CD4-positive, alpha-beta T cell treated with Interleukin-15 for 1 hour (primary cell): ENCODE measurements at places on chromosomes 3 and 15.

- DNase-seq, result no peak
Observed at GRCh38 chr15:58980351-58980939, 7.0 kb upstream of the RNF111 start.

GRCh38 chr15:93823971-93824913, 407.1 kb upstream of the MCTP2 start:
- no peak for DNase-seq

DNA sequence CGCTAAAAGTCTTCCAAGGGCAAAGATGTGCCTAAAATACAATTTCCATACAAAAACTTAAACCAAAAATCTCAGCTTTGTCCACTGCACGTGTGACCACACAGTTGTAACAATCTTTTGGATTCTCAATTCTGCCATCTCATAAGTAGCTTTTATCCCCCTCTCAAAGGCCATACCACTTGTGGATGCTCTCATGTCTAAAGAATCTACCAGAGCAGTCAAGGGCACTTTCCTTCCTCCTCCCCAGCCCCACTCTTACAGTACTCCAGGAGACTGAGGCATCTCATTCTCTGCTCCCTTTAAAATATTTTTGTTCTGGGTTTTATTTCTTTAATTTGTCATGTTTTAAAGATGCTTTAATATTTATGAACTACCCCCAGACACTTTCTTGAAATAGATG, 102.3 kb upstream of the PFN2 start:
- no peak for DNase-seq

DNA sequence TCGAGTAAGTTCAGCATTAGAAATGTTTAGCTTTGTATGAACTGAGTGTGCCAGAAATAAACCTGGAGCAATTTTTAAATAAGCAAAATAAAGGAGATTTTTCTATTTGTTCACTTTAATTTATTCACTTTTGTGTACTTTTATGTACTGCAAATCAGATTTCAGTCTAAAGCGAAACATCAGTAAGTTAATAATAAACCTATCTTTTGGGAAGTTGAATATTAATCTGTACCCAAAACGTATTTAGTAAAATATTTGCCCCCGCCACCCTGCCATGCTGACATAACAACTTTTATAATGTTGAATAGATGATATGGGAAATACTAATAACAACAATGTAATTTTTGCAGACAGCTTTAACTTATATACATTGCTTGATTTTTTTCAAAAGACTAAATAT, 230.0 kb downstream of the CDIN1 start:
- no peak for DNase-seq

DNA sequence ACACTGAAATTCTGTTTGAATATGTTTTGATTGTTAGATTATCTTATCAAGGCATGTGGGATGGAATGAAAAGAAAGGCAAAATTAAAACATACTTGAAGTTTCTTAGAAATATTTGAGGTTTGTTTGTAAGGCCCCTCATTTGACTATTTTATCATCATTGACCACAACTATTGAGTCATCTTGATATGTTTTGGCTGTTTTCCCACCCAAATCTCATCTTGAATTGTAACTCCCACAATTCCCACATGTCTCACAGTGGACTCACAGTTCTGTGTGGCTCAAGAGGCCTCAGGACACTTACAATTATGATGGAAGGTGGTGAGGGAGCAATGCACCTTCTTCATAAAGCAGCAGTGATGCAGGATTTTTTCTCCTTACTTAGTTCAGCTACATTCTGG, 917.1 kb downstream of the PLOD2 start:
- DNase-seq, result no peak

DNA sequence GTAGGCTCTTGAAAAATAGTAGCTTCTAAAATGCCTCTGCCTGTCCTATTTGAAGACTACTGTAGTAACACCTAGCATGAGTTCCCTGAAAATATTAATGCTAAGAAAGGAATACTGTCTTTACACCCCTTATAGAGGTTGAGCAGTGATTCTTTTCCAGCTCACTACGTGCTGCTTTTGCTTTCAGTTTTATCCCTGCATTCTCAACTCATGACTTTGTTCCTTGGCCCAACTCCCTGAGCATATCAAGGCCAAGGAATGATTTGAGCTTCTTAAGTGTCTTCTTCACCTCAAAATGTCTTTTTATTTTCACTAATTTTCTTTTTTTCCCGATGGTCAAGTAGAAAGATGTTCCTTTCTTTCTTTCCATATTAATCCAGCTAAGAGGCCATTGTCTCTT, 16.5 kb upstream of the P2RY13 start:
- no peak for DNase-seq

- no peak for DNase-seq
Observed at GRCh38 chr15:74839526-74840395, 3.2 kb downstream of the ULK3 start.

DNA sequence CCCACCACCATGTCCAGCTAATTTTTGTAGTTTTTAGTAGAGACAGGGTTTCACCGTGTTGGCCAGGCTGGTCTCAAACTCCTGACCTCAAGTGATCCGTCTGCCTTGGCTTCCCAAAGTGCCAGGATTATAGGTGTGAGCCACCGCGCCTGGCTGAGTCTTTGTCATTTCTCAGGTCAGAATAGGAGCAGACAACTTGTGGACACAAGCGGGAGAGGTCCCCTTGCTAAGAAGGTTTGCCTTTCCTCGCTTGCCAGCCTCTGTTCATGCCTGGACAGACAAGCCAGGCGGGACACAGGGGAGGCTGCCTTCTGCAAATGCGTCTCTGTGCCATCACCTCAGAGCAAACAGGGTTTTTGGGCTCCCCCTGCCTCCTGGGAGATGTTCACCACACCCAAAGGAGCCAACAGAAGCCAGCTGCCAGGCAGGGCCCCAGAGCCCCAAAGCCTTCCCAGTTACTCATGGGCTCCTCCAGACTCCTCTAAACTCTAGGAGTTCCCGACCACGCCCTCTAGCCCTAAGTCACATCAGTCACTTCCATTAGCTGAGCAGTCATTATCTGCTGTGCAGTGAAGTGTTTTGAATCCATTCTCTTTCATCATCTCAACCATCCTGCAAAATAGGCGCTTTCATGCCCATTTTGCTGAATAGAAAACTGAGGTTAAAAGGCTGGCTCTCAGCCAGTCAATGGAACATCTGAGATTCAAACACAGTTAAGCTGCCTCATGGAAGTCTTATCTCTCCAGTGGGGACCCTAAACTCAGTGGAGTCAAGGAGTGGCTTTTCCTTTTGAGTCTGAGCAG, 245.0 kb downstream of the UACA start:
- no peak for DNase-seq

- no peak for DNase-seq
Observed at GRCh38 chr3:36482880-36483279, 102.6 kb downstream of the STAC start.

DNA sequence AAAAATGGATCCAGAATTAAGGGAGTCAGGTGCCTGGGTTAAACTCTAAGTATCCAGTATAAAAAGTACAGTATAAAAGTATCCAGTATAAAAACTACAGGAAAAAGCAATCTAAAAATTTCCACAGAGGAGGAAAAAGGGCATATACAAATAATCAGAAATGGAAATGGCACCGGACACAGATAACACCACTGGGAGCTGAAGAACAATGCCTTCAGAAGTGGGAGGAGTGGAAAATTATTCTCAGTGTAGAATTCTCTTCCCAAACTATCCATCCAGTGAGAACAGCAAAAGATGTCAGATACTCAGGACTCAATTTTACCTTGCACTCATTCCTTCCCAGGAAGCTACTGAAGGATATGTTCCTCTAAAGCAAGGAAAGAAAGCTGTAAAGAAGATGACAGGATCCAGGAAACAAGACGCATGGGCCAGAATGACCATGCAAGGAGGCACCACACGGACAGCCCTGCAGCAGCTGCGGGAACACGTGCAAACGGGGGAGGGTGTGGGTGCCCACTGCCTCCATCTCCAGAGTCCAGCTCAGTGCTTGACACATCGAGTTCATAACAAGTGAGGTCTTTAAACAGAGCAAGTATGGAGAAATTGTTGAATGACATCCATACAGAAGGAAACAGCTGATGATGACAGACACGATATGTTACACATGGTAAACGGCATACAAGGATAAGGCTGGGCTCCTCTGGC, 68.5 kb downstream of the CHSY1 start:
- DNase-seq, result no peak

- no peak for DNase-seq
Observed at GRCh38 chr3:183122257-183122932, 23.1 kb upstream of the MCCC1 start.

GRCh38 chr3:14204515-14205284, 26.1 kb downstream of the LSM3 start:
- DNase-seq, result no peak

GRCh38 chr3:111051354-111051753, 20.3 kb upstream of the NECTIN3 start:
- no peak for DNase-seq

DNA sequence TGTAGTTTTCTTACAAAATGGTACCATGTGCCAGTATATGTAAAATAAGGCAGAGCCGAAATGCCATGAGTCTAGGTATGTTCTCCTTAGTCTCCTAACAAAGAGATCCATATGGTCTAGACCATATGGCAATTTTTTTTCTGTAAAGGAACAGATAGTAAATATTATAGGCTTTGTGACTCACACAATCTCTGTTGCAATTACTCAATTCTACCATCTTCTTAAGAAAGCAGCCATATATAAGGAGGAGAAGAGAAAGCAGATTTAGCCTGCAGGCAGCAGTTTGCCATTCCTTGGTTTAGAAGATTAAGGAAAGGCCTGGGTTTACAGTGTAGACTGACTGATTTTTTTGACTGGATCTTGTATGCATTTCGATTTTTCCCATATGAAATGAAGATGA, 16.3 kb upstream of the BBX start:
- no peak for DNase-seq

- DNase-seq, result no peak
Observed at GRCh38 chr15:36682101-36682500, 102.7 kb downstream of the CDIN1 start.

- DNase-seq, result no peak
Observed at GRCh38 chr15:32683906-32684584, 33.8 kb upstream of the GREM1 start.

- no peak for DNase-seq
Observed at GRCh38 chr3:172669021-172669420, 41.8 kb downstream of the NCEH1 start.

- DNase-seq, result no peak
Observed at GRCh38 chr15:77840991-77841775, 208.5 kb upstream of the LINGO1 start.

DNA sequence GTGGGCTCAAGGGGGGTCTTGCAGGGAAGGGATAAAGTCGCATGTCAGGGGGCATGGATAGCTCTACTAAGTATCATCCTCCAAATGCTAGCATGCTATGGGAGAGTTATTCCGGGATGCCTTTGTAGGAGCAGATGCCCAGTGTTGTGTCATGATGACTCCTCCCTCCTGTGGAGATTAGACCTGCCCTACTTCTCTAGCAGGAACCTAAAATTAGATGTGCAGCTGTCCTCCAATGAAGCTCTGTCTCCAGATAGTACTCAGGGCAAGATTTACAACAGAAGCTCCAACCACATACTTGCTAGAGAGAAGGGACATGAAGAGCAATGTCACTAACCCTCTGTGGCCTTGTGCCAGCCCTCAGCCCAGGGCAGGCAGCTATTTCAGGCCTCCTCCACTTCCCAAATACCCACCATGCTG, 82.5 kb downstream of the AGBL1 start:
- DNase-seq, result no peak

- no peak for DNase-seq
Observed at GRCh38 chr3:126329927-126330725, 27.1 kb downstream of the KLF15 start.

GRCh38 chr3:119497820-119498185, 544 bp upstream of the TIMMDC1 start:
- DNase-seq, result no peak

GRCh38 chr3:9129365-9129764, 120.1 kb downstream of the SRGAP3 start:
- DNase-seq, result no peak

DNA sequence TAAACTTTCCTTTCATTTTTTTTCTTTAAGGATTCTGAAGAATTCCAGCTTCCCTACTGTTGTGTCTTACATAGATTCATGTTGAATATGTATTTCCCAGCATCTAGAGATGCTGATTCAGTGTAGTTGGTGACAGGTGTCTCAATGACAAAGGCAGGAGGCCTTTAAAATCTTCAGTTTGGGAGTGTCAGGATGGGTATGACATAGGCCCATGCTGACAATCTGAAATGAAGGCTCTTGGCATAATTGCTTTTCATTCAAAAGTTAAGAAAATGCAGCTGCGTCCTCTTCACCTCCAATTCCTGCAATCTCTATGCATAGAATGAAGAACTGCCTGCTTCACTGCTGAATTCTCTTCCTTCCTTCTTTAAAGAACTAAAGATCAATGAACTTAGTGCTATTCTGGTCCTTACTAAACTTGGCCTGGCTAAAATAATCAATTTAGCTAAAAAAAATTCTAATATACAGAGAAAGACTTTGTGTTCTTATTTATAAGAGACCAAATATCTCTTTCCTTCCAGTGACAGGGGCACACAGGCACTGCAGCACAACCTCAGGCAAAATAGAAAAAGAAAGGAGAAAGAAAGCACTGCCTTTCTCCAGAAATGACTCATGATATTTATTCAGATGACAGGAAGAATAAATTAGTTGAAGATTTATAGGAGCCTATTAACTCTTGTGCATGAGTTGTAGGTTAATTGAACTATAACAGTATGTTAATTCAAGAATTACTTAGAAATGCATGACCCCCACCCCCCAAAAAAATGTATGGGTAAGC, 152.6 kb upstream of the GBE1 start:
- DNase-seq, result no peak

DNA sequence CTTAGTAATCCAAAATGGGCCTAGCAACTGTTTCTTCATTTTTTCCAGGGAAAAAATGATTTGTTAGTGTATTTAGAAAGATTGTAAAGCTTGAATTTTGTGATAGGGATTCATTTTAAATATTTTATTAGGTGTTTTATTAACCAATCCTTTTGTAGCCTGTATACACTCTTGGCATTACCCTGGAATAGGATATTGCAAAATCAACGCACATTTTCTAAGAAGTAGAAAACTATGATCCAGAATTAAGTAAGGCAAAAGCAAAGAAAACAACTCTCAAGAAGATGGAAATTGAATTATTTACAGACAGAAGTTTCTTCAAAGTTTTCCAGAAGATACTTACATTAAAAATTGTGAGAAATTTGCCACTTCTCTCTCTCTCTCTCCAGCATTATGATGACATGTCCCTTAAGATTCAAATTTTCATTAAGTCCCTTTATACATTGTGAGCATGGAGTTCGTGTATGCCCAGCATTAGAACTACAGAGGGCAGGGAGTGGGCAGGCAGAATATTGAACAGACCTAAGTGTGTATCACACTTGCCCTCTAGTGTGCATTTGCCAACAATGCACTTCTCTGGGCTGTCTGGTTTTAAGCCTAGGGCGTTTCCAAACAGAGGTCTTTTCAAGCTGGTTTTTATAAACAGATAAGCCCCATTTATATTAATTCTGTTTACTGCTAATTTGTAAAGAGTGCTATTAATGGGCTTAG, 28.5 kb upstream of the CMSS1 start:
- DNase-seq, result no peak

GRCh38 chr15:56244811-56245576, 1.3 kb upstream of the RFX7 start:
- DNase-seq, result no peak
